KG1 (cell line): ENCODE measurements at places on chromosomes 1 and 21.

DNA sequence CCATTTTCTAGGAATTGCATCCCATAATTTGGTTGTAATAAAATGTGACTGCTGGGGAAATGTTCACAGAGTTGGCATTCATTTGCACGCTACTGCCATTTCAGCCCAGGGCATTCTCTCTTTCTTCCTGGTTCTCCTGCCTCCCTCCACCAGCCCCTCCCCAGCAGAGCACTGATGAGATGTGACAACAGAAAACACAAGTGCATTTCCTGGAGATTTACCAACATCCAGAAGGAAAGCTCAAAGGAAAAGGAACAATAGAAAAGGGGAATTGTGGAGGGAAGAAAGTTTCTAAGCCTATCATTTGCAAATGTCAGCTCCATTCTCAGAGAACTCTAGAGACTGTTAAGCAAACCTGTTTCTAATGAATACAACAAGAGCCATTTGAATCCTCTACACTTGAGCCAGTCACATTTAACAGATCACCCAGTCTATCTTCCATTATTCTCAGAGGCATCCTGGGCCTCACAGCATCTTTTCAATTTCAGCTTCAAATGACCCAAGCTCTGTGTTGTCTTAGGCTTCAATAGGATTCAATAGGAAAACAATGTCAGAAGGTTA lies 395.6 kb upstream of the PBX1 start:
- DNase-seq: no peak

DNA sequence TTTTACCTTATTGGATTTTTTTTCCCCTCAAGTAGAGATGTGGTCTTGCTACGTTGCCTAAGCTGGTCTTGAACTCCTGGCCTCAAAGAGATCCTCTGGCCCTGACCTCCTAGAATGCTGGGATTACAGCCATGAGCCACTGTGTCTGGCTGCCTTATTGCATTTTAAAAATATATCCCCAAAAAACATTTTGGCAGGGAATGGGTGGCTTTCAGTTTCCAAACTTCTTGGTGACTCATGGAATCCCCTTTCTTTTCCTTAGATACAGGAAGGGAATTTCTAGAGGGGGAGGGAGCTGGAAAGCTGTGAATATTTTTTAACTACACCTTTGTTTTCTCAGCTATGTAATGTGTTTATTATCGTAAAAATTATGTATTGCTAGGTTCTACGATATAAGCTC lies 73.3 kb downstream of the SNRPE start:
- no peak for DNase-seq

- no peak for DNase-seq
These were observed 33.4 kb downstream of the IFI44 start for GRCh38 chr1:78683079-78683478.

DNA sequence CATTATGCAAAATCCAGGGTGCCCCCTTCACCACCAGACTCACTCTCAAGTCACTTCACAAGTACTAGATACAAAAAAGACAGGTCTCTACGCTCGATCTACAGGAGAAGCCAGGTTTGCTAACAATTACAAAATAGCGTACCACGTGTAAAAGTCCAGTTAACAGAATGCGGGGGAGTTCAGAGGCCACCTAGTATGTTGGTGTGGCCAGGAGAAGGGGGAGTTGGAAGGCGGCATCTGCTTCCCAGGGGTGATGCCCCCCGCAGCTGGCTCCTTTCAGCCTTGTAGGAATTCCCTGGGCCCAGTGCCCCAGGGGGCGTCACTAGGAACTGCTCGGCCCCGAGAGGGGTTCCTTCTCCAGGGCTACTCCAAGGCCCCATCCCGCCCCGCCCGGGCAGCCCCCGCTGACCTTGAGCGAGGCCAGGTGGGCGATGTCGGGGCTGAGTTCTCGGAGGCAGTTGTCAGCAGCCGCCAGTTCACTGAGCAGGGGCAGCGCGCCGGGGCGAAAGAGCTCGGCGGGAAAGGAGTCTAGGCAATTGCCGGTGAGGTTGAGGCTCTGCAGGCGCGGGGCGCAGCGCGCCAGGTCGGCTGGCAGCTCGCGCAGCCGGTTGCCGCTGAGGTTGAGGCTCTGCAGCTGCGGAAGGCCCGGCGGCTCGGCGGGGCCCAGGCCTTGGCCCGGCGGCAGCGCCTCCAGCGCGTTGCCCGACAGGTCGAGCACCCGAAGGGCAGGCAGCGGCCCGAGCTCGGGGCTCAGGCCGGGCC lies 664 bp downstream of the LRRC47 start:
- DNase-seq: no peak

DNA sequence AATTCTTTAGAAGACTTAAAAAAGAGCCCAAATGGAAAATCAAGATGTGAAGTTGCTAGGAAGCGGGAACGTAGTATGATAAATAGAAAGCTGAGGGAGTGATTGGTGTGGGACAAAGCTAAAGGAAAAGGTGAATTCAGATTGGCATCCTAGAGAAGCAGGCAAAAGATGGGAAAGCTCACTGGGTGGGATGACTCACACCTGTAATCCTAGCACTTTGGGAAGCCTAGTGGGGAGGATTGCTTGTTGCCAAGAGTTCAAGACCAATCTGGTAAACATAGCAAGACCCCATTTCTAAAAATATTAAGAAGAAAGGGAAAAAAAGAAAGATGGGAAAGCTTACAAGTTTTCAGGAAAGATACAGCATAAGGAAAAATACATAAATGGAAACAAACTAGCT lies 1.8 kb downstream of the MRPS21 start:
- DNase-seq: no peak

DNA sequence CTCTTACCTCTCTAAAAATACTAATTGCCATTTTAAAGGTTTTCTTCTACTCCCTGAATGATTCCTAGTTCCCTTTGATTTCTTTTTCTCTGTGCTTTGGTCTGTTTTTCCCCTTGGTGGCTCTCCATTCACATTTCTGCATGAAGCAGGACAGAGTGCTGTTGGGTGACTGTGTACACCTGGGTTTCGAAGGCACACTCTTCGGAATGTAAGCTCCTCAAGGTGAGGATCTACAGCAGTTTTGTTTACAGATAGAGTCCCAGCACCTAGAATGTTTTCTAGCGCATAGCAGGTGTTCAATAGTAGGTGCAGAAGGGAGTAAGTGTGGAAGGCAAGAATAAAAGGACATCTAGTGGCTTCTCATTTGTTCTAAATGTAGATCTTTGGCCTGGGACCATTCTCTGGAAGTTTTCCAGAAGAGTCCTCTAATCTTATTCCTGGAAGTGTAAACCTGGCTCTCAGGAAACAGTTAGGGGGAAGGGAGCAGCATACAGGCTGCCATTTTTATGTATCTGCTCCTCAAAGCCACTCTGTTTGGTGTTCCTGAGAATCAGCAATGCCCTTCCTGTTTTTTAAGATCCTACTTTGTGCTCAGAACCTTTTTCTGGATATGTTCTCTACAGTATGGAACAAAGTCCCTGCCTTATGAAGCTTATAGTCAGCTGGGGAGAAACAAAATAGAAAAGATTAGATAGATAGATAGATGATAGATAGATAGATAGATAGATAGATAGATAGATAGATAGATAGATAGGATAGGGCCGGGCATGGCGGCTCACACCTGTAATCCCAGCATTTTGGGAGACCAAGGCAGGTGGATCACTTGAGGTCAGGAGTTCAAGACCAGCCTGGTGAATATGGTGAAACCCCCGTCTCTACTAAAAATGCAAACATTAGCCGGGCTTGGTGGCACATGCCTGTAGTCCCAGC lies 22.8 kb upstream of the EFNA1 start:
- no peak for DNase-seq

GRCh38 chr1:235643837-235644692 lies 5.5 kb downstream of the GNG4 start:
- no peak for DNase-seq

DNA sequence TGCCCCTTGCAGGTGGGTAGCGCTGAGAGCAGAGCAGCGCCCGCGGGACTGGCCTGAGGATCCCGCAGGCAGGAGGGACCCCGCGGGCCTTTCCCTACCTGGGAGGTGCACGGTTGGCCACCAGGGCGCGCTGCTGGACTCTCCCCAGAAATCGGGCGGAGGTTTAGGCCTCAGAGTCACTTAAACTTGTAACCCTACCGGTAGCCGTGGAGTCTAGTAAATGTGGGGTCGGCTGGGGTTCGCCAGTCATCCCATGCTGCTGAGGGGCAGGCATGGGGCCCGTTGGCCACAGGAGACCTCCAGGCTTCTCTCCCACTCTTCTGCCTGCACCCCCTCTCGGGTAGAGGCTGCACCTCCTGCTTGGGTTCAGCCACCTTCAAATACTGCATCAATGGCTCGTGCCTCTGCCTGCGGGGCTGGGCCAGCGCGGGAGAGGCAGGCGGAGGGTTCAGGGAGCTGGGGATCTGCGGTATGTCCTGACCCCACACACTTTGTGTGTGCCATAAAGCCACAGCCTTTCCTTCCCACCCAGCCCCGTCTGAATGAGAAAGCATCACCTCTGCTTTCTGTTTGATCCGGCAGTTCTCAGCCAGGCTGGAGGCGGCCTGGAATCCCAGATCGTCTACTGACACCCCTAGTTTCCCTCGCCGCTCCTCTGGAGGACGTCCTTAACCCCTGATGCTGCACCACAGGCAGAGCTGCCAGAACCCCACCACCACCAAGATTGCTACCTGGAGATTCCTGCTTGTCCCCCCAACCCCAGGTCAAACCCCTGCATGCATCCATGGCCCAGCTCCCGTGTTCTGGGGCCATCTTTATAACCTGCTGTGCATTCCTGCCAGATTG lies 12.3 kb upstream of the GSTM4 start:
- peak; percentile 66 for DNase-seq

DNA sequence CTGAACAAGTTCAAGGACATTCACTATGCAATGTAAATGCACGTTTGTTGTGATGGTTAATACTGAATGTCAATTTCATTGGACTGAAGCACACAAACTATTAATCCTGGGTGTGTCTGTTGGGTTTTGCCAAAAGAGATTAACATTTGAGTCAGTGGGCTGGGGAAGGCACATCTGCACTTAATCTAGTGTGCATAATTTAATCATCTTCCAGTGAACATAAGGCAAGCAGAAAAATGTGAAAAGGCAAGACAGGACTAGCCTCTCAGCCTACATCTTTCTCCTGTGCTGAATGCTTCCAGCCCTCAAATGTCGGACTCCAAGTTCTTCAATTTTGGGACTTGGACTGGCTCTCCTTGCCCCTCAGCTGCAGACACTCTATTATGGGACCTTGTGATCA lies 40.1 kb downstream of the PRPF38A start:
- no peak for DNase-seq

DNA sequence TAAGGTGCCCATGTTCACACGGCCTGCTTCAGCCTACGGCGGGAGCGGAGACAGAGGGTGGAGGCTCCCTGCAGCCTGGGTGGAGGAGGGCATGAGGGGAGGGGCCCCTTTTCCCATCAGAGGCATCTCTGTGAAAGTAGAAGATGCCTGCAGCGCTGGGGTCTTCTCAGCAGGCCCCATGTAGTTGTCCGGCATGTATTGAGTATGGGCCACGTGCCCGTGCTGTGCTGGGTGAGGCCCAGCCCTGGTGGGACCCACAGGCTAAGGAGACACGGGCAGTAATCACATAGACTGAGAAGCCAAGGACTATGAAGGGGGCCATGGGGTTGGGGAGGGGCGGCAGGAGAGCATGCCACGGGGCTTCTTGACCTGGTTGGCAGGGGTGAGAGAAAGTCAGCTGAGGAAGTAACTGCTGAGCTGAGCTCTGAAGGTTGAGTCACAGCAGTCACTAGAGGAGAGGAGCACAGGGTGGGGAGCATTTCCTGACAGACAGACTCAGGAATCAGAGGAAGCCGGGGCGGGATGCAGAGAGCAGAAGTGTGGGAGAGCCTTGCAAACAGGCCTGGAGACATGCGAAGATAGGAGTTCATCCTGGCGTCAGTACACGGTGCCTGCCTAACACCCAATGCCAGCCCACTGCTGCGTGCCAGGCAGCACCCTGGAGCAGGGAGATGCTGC lies 21.6 kb downstream of the PSEN2 start:
- DNase-seq: no peak

- no peak for DNase-seq
These were observed 64.7 kb upstream of the LRRC7 start for GRCh38 chr1:69502991-69503390.

DNA sequence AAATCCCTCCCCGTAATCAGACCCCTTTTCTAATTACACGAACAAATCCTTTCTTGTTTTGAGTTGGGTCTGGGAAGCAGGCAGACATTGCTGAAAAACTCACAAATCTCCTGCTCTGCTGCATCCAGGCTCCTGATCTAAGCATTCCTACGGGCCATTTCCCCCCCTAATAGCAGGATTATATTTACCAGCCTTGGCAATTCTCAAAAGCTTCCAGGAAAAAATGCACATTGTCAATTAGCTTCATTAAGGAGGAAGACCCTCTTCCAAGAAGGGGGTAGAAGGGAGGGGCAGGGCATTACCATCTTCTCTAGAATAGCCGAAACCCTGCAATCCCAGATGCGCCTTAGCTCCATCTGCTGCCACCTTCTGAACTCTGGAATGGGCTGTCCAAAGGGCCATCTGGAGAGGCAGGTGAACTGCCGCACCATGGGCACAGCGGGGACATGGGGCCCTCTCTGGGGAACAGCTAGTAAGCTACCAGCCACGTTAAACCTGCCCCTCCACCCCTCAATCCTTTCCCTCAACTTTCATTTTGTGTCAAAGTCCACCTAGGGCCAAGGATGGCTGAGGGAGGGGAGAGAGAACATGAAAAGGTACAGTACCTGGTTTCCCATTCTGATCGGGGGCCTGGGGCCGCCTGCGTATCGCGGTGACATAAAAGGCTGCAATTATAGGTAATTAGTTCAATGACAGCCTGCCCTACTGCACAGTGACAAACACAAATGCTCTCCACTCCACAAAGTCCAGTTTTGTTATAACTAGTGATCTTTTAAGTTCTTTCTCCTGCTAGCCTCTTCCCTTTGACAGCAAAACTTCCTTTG lies 56.8 kb downstream of the MRPL37 start:
- no peak for DNase-seq

GRCh38 chr21:35189077-35189863 lies 140.2 kb upstream of the RUNX1 start:
- DNase-seq: no peak

DNA sequence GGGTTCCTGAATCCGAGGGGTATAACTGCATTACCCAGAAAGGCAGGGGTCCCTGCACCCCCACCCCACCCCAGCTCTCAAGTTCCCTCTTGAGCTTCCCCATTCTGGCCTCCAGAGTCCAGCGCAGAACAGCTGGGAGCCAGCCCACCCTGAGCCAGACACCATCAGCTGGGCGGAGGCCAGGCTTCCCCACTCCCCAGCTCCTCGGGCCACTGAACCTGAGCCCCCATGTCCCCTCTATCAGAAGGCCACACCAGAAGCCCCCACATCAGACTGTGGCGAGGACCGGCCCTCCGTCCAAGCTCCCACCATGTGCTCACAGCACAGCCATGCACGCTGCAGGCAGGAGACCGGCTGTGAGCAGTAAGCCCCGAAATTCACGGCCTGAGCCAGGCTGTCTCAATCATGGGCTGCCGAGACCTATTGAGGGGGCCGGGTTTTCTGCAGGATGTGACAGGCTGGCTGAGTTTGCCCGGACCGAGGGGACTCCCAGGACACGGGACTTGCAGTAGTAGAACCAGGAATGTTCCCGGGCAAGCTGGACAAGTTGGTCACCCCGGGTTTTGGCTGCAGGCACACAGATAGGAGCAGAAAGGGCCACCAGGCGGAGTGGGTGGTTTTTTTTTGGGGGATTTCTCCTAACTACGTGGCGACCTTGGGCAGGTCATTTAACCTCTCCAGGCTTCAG lies 25.5 kb upstream of the TNFRSF1B start:
- no peak for DNase-seq
